ENCODE measurements at places on chromosomes 11 and 22.

DNA sequence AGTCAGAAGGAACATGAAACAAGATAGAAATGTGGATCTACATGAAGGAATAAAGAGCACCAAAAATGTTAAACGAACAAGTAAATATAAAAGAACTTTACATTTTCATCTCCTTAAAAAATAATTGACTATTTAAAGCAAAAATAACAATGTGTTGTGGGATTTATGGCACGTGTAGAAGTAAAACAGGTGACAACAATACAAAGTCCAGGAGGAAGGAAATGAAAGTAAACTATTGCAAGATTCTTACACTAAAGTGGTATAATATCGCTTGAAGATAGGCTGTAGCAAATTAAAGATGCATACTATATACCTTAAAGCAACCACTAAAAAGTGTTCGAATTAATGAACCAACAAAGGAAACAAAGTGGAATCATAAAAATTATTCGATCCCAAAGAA lies 5.5 kb downstream of the VPS37C start:
- no peak for DNase-seq

DNA sequence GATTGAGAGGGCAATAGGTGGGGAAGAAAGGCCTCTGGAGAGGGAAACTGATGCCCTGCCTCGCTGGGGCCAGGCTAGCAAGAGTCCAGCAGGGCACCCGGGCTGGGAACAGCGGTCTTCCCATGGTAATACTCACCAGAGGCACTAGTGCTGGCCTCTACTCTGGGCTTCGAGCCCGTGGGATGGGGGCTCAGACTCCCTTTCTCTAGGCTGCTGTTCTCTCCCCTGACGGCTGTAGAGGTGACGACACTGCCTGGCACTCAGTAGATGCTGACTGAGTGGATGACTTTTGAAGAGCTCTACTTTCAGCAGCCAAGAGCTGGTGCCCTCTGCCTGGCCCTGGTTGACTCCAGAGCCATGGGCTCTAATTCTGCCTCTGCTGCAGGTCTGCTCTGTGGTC lies 818 bp upstream of the C1QTNF4 start:
- no peak for DNase-seq

DNA sequence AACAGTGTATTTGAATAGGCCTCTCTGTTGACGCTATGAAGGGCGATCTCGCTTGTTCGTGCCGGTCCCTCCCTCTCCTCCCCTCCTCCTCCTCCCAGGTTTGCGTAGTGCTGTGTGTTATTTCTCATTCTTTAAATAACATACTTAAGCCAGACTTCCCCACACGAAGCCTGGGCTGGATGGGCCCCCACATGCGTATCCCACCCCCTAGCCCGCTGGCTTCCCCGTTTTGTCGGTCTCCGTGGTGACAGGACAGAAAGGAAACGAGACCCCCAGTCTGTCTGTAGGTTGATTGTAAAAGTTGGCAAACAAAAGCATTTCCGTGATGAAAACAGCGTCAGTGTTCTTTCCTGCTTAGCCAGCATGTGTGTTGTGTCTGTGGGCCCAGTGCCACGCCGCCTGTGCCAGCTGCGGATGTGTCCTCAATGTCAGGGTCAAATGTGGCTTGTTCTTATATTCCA lies 27.3 kb downstream of the FAM118A start:
- no peak for DNase-seq

- DNase-seq = no peak
These were observed 85.8 kb downstream of the RTL6 start for GRCh38 chr22:44412136-44412731.

DNA sequence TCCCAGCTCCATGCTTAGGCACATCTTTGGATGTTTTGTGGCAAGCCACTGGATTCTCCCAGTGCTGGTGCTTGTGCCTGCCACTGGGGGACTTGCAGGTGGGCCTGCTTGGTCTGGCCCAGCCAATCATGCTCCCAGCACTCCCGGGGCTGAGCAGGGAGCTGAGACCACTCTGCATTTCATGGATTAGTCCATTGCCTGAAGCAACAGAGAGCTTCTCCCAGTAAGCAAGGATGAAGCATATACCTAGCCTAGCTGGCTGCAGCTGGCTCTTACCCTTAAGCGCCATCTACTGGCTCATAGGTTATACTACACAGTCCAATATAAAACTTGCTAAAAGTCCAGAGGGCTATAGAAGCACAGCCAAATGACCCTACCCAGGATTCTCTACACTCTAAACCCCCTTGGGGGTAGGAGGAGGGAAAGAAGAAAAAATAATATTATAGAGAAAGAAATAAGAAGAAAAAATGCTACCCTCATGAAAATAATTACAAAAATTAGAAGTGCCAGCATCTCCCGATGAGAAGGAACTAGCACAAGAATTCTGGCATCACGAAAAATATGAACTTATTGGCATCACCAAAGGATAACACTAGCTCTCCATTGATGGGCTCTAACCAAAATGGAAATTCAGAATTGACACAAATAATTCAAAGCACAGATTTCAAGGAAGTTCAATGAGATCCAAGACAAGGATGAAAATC lies 275.3 kb downstream of the C11orf87 start:
- DNase-seq = no peak

DNA sequence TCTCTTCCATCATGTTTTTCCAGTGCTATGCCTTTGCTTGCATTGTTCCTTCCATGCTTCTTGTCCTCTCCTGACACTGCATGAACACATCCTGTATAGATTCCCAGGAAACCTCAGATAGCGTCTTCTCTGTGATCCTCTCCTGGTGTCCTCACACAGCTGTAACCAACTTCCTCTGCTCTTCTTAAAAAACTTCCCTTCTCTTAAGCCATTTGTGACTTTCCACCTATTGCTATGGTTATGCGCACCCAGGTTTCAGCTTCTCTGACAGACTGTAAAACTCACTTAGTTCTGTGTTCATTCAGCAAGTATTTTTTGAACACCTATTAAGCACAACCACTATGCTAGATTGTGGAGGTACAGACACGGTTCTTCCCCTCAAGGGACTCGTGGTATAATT lies 5.1 kb upstream of the APLP2 start:
- DNase-seq = no peak

- DNase-seq = no peak
These were observed 48.8 kb downstream of the BID start for GRCh38 chr22:17725500-17725796.

DNA sequence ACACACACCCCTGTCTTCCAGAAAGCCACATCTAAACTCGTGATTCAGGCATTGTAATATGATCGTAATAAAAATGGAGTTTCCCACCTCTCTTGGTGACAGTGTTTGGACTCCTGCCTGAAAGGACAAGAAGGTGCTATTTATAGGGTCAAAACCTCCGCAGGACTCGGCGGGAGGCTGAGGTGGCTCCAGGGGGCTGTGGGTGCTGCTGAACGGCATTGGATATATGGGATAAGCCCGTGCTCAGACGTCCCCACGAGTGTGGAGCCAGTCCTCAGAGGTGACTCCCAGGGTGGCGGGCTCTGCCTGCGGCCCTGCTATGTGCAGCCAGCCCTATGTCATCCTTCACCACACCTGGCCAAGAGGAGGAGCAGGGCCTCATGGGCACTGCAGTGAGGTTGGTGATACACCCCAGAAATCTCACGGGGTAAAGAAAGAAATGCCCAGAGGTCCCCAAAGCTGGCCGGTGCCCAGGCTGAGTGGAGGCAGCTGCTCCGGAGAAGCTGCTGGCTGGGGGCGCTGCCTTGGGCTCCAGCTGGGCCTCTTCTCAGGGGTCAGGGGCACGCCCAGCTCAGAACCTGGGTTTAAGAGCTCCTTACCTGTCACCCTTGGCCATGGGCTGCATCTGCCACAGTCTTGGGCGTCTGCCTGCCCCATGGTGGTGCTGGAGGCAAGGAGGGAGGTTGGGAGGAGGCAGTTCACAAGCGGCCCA lies 5.1 kb upstream of the OSBPL5 start:
- no peak for DNase-seq

DNA sequence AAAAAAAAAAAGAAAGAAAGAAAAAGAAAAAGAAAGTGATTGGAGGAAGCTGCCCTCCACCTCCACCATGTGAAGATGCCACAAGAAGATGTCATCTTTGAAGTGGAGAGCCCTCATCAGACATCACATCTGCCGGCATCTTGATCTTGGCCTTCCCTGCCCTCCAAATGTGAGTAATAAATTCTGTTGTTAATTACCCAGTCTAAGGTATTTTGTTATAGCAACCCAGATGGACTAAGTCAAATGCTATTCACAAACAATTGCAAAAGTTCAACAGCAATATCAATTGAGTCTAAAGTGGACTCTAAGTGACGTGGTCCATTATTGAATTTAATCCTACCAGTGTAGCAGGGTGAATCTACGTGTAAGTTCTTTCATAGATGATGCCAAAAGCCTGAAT lies 55.9 kb upstream of the NUP160 start:
- DNase-seq = no peak

GRCh38 chr11:44775366-44775984 lies 48.7 kb downstream of the TSPAN18 start:
- DNase-seq = no peak

DNA sequence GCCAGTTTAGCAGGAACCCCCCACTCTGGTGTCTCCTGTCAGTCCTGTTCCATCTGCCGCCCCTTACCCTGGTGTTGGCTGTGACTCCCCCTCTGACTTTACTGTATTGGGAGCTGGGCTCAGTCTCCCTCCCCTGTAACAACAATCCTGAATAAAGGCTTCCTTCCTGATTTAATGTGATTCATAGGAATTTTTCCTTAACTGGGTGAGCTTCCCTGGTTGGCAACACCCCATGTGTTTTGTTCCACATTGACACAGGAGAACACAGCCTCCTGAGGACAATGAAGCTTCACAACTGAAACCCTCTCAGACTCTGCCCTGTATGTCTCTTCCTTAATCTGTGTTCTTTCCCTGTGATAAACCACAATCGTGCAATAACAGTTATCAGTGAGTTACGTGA lies 8.4 kb downstream of the APOL4 start:
- DNase-seq = no peak

DNA sequence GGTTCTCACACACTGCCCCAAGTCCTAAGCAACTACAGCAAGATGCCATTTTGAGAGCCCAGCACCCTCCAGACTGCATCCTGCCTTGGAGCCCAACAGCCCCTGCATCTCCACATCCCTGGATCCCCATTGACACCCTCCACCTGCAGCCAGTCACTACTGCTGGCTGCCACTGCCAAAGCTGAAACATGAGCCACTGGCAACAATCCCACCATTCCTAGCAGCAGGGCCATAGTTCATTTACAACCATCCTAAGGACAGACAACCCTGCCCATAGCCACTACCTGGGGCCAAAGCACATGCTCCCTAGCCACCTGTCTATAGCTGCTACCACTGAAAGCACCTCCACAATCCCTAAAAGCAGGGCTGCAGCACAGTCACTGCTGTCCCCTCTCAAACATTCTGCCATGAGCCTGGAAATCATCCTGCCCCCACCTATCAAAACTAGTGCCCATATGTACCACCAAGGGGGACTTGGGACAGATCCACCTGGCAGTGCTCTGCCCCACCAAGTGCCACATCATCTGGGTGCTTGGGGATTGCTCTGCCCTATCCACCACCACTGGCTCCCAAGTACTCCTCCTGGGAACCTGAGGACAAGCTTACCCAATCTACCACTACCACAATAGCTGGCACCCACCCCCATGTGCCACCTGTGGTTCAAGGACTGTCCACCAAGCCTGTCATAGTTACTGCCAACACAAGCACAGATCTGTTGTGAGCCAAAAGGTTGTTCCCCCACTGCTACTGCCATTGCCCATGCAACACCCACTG lies 138.8 kb upstream of the SOX6 start:
- DNase-seq = no peak

DNA sequence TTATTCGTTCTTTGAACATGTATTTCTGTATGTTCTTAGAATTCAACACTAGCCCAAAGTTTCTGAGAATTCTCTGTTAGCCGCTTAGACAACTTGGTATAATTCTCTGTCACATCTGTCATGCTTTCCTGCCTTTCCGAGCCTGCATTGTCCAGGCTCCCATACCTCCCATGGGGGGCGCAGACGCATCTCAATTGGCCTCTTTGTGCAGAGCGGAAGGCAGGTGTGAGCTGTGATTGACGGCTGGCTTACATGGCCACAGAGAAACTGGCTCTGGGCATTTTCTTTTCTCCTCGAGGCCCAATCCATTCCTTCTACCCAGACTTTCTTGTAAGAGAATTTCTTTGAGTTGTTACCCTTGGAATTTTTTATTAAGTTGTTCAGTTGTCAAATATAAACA lies 132.7 kb upstream of the SESN3 start:
- no peak for DNase-seq

GRCh38 chr22:19239464-19239863 lies 52.1 kb downstream of the CLTCL1 start:
- DNase-seq = peak; percentile 45

DNA sequence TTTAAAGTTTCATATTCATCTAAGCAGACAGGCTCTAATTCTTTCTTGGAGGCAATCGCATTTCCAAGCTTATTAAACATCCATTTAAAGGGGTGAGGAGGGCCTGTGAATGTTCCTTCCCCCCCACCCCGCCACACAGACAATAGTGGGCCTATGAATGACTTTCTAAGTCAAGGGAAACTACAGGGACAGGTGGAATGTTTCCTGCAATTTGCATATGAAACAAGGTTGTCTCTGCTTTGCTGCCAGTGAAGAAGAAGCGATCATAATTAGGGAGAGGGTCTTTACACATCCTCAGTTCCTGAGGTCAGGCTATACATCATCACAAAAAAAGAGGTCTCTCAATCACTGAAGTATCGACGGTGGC lies 127.9 kb upstream of the OPCML start:
- no peak for DNase-seq

DNA sequence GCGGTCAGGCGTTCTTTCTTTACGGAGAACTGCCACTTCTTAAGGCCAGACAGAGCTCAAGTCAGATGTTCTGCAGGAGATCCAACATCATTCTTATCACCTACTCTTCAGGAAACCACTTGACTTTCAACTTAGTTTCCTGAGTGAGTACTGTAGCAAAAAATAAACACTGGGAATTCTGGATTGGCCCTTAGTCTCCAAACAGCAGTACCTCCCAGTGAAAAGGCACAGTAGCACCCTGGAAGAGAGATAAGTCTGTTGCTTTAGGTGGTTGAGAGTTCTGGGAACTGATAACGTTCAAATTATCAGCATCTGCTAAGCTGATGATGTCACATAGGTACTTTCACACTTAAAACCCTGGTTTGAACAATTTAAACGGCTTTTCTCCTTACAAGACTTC lies 971.8 kb upstream of the TENM4 start:
- DNase-seq = no peak

- no peak for DNase-seq
These were observed 7.3 kb downstream of the SART1 start for GRCh38 chr11:65968600-65969482.

Data from occipital lobe (tissue), 3 donors.